Lung (tissue), 17 donors: ENCODE measurements at places on chromosomes 16 and 17. TPM values are rescaled to one million over a fixed set of nuclear protein-coding genes. Genes with fewer than 3 reads are reported as not detected.

Gene TNFRSF12A
- total RNA-seq, result 19.1 TPM

Gene EPOP
- 2.8 TPM for total RNA-seq

Gene NLRC3
- total RNA-seq, result 4.4 TPM

Gene PLA2G10
- total RNA-seq, result 5.6 TPM

Gene GPR179
- 0.31 TPM for total RNA-seq

Gene SSTR5
- 0.23 TPM for total RNA-seq

Gene SMIM5
- total RNA-seq, result 7.5 TPM

- no peak for DNase-seq
Measured at GRCh38 chr16:58418601-58419000, 26.3 kb downstream of the GINS3 start.

GRCh38 chr17:79006046-79006445, 3.5 kb downstream of the CANT1 start:
- DNase-seq, result no peak

DNA sequence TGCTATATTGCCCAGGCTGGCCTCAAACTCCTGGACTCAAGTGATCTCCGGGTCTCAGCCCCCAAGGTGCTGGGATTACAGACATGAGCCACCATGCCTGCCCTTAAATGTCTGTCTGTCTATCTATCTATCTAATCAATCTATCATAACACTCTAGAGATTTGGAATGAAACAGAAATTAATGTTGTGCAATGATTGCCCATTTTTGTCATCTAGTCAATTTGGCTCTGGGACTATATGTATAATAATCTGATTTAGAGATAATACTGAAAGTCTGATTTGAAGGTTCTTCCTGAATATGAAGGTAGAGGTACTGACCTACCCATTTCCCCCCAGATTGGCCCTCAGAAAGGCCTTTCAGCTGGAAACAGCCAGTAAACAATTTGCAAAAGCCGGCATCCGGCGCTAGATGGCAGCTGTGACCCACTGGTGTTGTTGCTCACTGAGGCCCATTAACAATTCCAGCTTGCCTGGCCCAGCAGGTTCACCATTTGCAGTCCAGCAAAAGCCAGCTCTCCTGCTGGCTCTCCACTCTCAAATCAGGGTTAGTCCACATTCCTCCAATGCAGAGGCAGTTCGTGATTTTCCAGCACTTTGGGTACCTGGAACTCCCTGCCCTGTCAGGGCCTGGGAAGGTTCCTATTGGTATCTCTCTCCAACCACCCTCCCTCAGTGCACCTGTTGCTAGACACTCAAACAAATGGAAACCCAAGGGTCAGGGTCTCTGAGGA, 22.9 kb upstream of the C16orf87 start:
- peak; percentile 84 for DNase-seq

DNA sequence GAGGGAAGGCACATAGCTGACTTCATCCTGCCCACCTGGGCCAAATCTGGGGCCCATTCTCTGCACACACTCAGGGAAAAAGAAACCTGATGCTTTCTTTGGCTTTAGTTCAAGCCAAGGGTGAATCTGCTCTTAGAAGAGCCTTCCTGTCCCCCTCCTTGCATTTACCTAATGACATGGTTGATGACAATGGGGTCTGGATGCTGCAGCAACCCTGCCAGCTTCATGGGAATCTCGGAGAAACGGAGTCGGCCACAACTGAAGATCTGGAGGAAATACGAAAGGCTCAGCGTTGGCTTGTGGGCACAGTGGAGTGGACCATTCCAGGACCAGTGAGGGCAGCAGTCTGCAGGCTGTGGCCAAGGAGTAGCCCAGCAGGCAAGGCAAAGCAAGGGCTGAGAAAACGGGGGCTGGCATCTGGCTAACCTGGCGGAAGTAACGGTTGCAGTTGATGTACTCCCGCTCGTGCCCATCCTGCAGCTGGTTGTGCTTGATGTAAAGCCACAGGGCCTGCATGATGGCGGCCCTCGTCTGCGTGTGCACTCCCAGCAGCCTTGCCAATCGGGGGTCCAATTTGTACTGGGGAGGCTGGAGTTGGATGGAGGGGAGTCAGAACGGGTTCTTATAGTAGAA, 6.4 kb upstream of the FTSJ3 start:
- no peak for DNase-seq

DNA sequence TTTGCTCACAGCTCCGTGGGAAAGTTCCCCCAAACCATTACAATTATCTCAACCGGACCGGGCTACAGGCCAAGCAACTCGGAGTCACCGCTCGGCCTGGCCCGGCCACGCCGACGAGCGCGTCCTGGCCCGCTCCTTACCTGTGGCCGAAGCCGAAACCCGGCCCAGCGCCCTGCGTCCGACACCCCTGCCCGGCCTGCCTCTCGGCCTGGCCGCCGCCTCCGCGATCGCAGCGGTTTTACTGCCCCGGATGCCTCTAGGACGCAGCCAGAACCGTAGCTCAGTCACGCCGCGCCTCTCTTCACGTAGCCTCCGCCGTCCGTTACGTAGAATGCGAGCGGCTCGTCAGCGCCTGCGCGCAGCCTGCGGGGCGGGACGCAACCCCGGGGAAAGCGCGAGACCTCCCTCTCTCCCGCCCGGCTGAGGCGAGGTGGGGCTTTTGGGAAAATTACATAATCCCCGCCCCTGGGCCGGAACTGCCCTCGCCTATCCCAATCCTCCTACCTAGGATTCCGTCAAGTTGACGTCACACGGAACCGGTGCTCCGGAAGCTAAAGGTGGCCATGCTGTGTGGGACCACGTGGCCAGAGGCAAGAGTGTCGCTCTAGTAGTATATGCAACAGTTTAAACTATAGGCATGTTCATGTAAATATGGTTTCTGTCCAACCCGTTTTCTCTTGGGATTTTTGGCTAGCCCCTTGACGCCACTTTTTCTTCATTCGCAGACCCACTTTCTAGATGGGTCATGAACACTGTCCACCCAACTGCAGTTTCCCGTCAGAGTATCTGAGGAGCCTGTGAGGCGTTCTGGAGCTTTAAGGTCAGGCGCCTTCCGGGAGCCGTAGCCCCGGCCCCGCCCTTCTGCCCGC, at the start of gene CCDC47:
Gene CCDC47 (minus strand): TSS at position 326 of the 869 bp plus-strand sequence. CDS start 7,422 bp downstream, outside the sequence.
- peak; percentile 99 for DNase-seq

DNA sequence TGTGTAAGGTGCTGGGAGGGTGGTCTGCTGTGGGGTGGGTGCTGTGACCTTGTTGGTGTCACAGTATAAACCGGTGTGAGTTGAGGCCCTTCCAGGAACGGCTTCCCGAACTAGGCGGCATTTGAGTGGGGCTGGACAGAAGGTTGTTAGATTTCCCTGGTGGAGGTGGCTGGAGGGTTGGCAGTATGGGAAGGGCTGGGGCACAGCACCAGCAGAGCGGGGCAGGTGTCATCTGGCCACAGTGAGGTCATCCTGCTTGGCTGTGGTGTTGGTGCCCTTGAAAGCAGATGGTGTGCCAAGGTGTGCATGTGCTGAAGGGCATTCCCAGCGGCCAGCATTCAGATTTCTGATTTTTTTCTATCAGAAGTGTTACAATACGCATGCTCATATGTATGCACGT, 28.1 kb downstream of the BANP start:
- DNase-seq, result no peak

DNA sequence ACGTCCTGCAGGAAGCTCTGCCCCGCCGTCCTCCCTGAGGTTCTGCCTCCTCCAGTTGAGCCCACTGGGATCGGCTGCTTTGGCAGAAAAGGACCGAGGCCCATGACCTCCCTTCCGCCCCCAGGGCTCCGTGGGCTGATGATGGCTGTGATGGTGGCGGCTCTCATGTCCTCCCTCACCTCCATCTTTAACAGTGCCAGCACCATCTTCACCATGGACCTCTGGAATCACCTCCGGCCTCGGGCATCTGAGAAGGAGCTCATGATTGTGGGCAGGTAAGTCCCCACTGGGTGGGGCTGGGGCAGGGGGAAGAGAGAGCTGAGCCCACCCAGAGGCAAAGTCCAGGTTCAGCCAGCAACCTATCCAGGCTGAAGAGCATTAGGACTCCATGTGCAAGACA, 61.1 kb downstream of the SLC5A11 start:
- DNase-seq, result no peak

GRCh38 chr16:26672206-26672605, 394.5 kb upstream of the C16orf82 start:
- no peak for DNase-seq

DNA sequence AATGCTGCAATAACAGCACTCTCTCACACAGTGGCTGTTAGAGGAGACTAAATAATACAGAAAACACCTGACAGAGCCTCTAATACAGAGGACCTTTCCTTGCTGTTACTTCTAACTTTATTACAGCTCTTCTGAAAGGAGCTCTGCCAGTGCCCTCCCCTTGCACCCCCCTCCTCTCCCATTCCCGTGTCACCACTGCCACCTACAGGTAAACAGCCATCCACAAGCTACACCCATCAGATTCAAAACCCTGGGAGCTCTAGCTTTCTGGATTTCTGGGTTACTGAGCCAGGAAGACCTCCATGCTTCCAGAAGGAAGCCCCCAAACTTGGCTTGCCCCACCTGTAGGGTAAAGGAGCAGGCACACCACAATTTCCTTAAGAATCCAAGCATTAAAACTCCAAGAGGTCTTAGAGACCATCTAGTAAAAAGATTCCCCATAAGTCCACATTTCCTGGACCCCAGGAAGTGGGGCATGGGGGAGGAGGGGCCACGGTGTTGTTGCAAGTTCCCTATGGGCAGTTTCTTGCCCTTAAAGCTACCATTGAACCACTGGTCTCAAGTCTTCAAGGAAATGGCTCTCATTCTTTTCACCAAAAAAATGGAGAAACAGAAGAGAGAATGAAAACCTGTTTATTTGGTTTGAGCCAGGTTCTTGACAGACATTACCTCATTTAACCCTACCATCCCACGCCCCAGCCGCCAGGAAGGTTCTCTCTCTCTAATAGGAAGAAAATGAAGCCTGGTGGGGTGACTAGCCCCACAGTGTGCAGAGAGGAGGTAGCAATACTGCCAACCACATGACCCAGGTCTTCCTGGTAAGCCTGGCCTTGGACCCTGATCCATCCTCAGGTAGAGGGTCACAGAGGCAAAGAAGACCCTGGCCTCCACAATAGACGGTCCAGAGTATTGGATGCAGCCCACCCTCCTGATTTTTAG, 52.8 kb downstream of the TOM1L2 start:
- DNase-seq, result peak; percentile 86

DNA sequence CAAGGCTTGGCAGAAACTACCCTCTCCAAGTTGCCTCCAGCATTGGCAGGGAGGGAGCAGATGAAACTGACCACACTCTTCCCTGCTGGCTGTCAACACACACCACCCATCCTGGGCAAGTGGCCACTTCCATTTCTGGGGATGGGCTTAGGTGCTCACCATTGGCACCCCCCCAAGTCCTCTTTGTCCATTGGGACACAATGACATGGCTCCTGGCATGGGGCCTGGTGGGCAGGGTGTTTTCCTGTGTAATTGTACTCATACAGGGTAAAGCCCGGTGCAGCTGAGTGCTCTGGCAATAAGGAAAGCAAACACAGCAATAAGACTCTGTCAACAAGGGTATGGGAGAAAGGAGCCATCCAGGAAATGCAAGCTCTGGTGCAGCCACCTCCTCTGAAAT, 22.6 kb downstream of the SCNN1B start:
- peak; percentile 17 for DNase-seq

GRCh38 chr17:50365165-50365564, 7.8 kb downstream of the MRPL27 start:
- DNase-seq, result no peak

- peak; percentile 86 for DNase-seq
Measured at GRCh38 chr16:48503336-48503735, 106.6 kb downstream of the N4BP1 start.

DNA sequence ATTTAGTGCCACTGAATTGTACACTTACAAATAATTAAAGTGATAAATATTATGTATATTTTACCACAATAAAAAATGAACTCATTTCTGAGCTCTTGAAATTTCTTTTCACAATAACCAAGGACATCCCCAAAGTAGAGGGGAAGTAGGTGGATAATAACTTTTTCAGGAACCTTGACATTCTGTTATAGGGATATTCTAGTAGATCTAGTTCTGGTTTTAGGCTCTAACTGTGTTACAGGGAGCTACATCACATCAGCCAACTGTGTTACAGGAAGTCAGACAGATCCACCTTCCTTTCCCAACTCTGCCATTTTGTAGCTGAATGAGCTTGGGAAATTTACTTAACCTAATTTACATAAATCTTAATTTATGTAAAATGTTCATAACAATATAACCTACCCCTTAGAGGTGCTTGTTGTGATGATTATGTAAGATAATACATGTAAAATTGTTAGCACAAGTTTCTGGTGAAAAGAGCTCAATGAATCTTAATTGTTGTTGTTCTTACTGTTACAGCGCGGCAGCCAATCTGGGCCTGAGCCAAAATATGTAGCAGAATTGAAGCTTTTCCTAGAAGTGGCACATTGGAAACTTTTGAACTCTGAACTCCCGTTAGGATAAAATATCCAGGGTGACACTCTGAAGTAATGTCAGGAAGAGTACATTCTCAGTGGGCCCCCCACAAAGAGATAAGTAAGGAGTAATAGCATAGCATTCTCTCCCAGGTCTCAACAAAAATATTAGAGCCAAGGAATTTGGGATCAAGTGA, 169.8 kb downstream of the AATF start:
- DNase-seq, result peak; percentile 49

DNA sequence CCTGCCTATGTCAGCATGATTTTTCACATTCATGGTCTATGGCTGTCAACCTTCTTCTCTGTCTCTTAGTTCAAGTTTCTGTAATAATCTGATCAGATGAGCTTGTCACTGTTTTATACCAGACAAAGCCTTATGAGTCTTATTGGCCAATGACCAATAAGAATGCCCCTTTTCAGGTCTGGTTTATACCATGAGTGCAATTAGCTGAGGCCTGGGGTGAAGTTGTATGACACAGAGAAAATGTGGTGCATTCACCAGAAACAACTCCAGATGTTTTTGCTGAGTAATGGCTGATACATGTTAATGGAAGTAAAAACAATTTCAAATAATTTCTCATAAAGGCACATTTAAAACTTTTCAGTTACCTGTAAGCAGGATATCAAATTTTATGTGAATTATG, 218.6 kb upstream of the CDH8 start:
- no peak for DNase-seq

DNA sequence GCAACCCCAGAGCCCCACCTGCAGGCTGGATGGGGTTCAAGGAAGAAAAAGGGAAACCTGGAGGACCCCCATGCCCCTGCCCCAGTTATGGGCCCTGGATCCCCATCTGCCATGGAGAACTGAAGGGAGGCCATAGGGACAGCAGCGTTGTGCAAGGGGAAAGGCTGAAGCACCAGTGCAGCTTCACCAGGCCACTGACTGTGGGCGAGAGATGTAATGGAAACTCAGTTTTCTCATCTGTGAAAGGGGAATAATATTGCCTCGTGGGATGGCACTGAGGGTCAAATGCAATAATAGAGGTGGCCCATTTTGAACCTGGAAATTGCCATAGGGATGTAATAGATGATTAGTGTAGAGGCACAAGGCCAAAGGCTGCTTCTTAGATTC, 9.9 kb upstream of the TSPOAP1 start:
- DNase-seq, result peak; percentile 11

DNA sequence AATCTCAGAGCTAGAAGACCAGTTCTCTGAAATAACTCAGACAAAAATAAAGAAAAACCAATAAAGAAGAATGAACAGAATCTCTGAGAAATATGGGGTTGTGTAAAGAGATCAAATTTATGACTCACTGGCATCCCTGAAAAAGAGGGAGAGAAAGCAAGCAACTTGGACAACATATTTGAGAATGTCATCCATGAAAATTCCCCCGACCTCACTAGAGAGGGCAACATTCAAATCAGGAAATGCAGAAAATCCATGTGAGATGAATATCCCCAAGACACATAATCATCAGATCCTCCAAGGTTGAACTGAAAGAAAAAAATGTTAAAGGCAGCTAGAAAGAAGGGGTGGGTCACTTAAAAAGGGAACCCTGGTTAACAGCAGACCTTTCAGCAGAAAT, 32.1 kb downstream of the TANC2 start:
- DNase-seq, result no peak

GRCh38 chr16:4272114-4272956, 488 bp downstream of the TFAP4 start:
- no peak for DNase-seq

- DNase-seq, result peak; percentile 66
Measured at GRCh38 chr17:33750943-33751701, 458.0 kb upstream of the ASIC2 start.
